Caki2 (cell line): ENCODE measurements at places on chromosomes 2 and 18.

DNA sequence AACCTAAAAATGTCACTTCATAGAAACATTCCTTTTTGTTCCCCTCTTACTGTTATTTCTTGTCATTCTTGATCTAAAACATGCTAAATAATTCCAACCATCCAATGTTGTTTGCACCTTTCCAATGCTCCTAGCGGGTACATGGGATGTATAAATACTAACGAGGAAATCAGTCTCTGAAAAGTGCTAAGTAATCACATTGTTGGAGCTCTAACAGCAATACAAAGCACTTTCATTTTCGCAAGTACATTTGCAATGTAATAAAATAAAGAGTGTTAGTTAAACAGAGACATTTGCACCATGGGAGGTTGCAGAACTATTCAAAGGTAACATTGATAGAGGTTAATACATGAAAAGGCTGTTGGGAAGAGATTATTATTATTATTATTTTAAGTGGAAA is 286.2 kb upstream of the ACVR2A start:
- DNase-seq, result no peak

- DNase-seq, result no peak
Measured at GRCh38 chr2:141068053-141068682, 1062.6 kb downstream of the LRP1B start.

GRCh38 chr2:44348400-44348799 is 12.9 kb downstream of the PREPL start:
- DNase-seq, result no peak

DNA sequence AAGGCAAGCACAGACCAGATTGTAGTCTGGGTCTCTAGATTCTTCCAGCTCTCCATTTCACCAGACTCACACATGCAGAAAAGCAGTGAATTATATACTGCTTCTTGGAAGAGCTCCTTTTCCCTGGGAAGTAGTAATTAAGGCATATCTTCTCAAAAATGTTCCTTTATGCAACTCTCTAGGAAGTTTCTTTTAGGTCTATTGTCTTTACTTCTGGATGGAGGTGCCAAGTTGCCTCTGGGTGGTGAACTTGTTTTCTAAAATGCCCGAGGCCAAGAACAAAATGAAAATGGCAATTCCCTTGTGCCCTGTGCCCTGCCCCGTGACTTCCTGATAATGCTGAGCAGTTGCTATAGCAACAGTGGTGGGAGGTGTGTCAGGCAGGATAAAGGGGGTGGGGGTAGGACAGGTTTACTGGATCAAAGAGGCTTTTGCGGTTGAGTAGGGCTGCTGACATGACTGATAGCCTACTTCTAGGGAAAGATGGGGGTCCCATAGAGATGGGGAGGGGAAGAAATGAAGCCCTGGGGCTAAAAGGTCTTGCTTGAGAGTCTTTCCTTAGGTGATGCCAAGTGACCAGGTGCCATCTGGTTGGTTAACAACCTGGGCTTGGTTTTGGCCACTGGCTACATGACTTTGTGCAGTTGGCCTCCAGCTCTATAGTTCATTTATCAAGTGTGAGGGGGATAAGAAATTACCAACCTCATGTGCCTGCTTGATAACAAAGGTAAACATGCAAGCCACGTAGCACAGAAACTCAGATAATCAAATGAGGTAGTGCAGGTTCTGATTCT is 11.8 kb downstream of the IGFBP2 start:
- DNase-seq, result no peak

DNA sequence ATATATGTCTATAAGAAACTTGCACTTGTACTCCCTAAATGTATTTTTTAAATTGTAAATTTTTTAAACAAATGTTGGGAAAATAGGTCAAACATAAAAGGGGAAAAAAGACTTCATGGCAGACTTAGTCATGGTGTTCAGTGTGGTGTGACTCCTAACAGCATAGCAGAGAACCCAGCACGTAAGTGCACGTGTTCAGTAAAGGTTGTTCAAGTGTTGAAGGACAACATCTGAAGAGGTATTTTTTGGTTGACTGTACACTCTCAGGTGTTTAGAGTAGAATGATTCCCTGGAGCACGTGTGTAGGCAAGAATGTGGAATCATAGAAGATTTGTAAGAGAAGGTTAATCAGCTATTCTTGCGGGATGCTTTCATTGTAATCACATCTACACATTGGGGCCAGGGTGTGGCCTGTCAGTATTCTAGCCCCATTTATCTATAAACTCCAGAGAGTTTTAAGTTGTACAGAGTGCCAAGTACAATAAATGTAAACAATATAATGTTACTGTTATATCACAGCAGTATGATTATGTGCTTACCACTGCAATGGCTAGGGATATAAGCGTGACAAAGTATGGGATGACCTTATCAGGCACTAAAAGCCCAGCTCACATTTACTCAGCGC is 106.8 kb downstream of the CRIM1 start:
- DNase-seq, result no peak

DNA sequence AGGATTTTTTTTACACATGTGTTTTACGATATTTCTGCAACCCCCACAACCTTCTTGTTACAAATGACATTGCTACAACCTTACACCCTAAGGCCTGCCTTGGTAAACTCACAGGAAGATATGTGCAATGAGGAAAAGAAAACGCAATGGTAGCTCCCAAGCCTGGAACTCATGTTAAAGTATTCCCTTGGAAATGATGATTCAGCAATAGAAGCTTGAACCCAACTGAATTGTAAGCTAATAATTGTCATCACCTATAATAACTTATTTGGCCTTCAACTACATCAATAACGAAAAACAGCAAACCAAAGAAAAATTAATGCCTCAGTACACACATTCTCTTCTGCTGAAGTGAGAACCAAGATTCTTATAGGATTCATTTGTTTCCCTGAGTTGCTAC is 491.0 kb downstream of the LRP1B start:
- DNase-seq, result no peak

GRCh38 chr2:40213071-40213470 is 238.8 kb downstream of the SLC8A1 start:
- no peak for DNase-seq

DNA sequence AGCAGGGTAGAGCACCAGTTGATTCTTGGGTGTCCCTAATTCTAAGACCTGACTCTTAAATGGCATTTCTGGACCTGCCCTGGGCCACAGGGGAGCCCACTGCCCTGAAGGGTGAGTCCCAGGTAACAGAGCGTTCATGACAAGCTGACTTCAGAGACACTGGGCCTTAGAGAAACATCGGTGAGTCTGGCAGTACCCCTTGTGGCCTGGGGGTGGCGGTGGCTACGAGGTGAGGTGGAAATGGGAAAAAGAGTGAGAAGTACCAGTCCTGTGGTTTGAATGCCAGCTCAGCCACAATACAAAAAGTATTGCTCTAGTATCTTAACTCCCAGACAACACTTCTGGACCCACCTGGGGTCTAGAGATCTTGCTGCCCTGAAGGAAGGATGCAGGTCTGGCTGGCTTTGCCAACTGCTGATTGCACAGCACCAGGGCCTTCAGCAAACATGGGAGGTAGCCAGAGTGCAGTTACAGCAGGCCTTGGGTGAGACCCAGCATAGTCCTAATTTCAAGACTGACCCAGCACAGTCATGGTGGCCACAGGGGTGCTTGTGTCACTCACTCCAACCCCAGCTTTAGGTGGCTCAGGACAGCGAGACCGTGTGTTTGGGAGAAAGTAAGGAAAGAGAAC is 44.5 kb downstream of the USP34 start:
- peak; percentile 33 for DNase-seq

DNA sequence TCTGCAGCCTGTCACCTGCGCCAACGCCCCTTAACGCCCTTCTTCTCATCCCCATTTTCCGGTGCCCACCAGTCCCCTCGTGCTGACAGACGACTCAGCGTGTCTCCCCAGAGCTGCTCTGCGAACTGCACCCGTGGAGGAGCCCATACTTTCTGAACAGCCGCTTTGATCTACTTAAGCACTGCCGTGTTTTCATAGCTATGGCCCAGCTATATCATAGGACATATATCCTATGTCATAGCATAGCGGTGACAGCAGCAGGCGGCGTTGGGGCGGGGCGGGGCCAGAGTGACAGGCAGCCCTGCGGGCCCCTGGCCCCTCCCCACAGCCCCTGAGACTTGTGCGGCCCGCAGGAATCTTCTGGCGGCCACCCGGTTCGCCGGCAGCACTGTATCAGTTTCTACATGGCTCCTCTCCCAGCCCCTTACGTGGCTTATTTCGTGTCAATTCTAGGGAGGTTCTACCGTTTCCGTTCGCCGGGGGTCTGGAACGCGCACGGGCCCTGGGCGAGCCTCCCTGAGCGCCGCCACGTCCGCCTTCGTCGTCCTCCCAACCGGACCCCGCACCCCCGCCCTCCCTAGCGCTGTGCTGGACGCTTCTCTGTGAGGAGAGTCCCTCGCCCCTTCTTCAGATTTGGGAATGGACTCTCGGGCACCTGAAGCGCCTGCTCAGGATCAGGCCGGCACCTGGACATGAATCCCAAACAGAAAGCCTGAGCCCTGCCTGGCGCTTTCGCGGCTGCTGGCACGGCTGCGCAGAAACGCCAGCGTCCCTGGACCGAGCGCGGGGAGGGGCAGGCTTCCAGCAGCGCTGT is 35.4 kb downstream of the PTPN18 start:
- peak; percentile 72 for DNase-seq
